ENCODE measurements at places on chromosomes 4 and X. TPM values are rescaled to one million over a fixed set of nuclear protein-coding genes. Genes with fewer than 3 reads are reported as not detected.

GRCh38 chr4:188127214-188127874 is 11.9 kb upstream of the TRIML1 start:
- no peak for DNase-seq

DNA sequence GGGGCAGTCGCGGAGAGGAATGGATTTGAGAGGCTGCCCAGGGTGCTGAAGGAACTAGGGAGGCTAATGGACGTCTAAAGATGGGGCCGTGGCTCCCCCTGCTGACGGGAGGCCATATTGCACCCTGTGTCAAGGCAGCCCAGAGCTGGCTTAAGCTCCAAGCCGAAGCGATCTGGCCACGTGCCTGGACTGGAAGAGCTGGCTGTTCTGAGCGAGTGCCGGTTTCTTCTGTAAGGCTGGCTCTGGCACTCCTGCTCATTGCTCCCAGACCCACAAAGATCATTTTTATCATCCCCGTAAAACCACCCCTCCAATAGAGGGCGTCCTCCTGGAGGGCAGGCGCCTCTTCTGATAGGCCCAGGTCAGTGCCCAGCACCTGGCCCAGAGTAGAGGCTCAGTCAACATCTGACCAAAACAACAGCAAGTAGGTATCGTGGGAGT is 5.6 kb downstream of the PNCK start:
- peak; percentile 41 for DNase-seq

DNA sequence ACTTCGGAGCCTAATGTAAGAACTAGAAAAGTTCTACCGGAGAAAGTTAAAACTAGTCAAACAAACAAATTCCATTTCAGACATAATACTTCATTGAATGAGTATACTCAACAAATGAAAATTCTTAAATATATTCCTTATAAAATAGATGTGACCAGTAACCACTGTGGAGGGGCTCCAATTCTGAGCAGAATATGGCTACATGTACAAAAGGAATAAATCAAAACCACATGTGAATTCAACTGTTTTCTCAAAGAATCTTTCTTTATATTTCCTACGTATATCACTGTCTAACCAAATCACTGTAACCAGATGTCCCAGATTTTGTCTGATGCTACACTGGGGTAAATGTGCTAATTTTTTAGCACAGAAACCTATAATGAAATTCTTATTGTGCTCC is 49.0 kb downstream of the HTN1 start:
- DNase-seq = no peak

- DNase-seq = no peak
Observed at GRCh38 chr4:124449881-124450280, 262.7 kb downstream of the ANKRD50 start.

GRCh38 chrX:111483135-111483534 is 28.3 kb upstream of the SERTM2 start:
- no peak for DNase-seq

DNA sequence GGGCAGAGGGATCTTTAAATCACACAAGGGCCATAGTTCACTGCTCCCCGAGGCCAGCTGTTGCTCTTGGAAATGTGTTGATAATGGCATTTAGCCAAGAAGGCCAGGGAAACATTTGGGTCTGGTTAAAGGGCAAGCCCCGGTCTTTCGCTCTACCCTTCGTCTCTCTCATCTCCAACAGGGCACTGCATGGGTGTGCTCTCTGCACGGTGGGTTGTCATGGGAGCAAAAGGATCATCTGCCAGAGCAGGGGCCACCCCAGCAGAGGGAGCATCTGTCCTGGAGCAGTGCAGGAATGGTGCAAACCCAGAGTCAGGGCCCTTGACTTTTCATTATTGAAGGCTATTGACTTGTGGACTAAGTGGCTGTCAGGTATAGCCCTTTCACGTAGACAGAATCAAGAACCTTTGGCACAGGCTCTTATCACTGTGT is 22.7 kb upstream of the PGRMC2 start:
- DNase-seq = peak; percentile 25

DNA sequence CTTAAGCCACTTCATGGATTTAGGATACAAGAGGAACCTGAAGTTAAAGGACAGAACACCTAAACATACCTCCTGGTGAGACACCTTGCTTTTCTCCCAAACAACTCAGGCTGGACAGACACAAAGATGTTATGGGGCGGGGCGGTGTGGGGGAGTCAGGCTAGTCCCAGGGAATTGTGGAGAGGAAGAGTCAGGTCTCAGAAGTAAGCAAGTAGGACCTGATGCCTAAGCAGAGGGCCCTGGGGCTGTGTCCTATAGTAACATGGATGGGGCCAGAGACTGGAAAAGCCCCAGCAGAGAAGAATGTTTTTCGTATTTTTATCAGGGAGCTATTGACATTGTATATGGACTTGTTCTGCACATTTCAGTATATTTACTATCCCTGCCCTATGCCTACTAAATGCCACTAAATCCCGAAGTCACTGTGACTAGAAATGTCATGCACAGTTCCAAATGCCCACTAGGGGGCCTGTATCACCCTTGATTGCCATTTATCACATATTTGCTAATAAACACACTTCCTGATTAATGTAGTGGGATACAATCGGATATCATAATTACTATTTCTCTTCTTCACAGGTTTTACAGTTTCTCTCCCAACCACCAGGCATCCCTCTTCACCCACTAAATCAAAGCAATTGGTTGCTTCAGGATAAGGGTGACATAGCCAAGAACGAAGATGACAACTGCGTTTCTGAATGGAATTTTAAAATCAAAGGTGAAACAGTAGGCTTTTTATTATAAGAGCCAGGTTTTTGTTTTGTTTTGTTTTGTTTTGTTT is 23.8 kb upstream of the ARHGAP10 start:
- DNase-seq = no peak

DNA sequence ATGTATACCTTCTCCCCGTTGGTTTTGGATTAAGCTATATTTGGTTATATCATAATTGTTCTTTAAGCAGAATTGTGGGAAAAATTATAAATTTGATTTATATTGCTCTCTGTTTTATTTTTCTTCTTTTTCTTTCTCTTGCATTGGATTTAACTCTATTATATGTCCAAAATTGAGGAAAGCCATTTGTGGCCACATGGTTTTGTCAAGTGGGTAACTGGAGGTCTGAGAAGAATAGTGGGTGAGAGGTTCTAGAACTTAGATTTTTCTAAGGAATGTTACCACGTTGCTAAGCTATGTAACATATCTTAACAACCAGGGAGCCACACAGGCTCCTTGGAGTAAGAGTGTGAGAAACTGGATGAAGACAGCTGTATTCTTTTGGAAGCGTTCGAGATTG is at the start of gene C4orf17:
C4orf17 (plus strand) TSS at position 301 of the 400 bp plus-strand sequence. CDS start 2,061 bp downstream, outside the sequence.
- no peak for DNase-seq

- DNase-seq = no peak
Observed at GRCh38 chr4:15162465-15163283, 160.4 kb downstream of the CPEB2 start.

GRCh38 chr4:4857809-4858508 is 1.5 kb upstream of the MSX1 start:
- no peak for DNase-seq

DNA sequence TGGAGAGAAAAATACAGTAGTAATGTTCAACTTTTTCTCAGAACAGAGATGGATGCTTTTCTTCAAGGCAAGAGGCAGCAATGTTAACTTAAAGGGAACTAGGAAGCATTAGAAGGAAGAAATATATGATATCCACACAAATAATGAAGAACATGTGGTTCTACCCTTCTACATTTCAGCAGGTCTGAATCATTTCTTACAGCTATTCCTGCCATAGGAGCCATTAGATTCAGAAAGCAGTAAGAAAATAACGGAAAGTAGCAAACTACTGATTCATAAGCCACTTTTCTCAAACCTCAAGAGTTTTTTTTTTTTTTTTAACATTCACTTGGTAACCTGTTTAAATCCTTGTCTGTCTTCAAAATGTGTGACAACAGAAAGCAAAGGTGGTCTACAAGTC is 1251.6 kb upstream of the AGA start:
- DNase-seq = no peak

GRCh38 chrX:20973038-20973437 is 401.2 kb upstream of the CNKSR2 start:
- DNase-seq = no peak

GRCh38 chrX:78375894-78376293 is 48.5 kb upstream of the CYSLTR1 start:
- no peak for DNase-seq

DNA sequence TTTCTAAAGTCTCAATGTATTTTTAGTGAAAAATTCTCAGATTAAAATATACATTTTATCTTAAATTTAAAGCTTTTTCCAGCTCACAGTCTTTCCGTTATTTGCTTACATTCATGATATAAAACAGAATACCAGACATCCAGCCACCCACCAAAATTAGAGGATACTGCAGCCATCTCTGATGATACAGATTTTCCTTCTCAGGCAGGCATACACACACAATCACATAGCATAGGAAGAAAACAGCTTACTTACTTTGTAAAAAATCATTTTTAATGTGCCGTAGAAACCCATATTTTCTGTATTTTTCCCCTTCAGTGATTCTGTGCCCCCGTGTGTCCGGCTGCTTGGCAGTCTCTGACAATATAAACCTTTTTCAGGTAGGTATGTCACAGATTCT is 183.7 kb downstream of the FBXW7 start:
- no peak for DNase-seq

GRCh38 chr4:181661090-181661489 is 582.1 kb upstream of the TENM3 start:
- no peak for DNase-seq

GRCh38 chrX:65578346-65578745 is 43.8 kb upstream of the LAS1L start:
- DNase-seq = no peak

DNA sequence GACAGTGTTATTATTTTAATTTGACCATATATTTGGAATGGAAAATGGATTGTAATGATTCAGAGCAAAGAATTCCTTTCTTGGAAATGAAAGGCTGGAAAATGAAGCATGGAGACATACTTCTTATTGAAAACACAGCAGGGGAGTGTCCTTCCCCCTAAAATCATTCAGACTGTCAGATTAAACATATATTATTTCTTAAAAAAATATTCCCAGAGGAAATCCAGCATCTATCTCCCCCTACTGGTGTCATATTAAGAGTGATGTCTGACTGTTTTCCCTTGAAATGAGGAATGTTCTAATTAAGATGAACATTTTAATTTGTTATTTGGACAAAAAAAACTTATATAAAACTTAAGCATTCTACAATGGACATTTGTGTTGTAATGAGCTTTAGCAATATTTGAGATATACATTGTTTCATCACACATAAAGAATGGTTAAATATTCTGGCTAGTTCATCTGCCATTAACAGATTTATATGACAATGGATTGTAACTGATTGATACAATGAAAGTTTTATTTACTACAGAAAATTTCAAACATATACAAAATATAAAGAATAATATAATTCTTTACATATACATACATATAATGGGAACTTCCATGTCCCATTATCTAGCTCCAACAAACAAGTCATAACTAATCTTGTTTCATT is 264.6 kb downstream of the SPRY1 start:
- DNase-seq = no peak

DNA sequence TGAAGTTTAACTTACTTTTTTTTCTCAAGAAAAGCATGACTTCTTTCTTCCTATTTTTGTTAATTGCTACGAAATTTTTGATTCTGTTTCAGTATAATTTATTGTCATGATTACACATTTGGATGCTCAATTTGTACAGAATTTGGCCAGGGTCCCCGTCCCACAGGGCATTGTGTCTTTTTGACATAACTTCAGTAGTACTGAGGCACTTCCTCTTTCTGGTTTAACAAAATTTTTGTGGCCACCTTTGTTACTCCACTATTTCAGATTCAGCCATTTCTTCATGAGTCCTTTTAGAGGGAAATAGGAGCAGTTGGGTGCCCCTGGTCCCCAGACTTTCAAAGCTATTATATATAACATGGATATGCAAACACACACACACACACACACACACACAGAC is 1248.7 kb downstream of the PCDH7 start:
- no peak for DNase-seq

DNA sequence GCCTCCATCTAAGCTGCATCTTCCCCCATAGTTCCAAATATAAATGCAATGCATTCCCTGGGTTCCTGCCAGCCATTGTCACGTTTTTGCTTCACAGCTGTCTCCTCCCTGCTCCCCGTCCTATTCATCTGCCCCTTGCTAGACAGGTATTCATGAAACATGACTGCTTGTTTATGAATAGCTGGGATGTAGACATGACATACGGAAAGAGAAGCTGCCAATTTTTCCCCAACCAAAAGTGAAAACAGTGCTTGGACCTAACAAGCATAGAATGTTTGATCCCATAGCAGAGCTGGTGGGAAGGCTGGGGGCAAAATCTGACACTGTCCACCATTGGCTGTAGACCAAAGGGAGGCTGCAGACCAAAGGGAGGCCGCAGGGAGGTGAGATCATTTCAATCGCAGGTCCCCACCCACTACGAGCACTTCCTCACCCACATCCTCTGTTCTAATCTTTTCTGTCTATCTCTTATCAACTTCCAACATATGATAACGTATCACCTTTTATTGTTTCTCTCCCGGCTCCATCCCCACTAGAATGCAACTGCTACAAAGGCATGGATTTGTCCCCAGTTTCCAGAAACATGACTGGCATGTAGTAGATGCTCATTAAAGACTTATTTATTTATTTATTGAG is 8.5 kb upstream of the GYG2 start:
- no peak for DNase-seq

GRCh38 chrX:111411983-111412382 is at the start of gene DCX:
DCX (minus strand) TSS chrX:111412192; CDS start chrX:111410398, 1,794 bp downstream.
- DNase-seq = no peak

GRCh38 chr4:14293582-14293981 is 666.1 kb upstream of the BOD1L1 start:
- DNase-seq = no peak

DNA sequence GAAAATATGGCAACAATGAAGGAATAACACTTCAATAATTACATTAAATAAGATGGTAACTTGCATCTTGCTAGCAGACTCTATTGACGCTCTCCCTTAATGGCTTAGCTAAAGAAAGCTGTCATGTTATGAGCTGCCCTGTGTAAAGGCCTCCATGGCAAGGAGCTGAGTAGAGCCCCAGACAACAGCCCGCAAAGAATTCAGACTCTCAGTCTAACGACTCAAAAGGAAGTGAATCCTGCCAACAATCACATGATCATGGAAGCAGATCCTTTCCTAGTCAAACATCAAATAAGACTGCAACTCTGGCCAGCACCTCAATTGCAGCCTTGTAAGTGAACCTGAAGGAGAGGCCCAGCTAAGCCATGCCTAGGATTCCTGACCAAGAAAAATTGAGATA is 157.6 kb downstream of the MAB21L2 start:
- no peak for DNase-seq

Gene FGG
- total RNA-seq = not detected

Gene TMPRSS11F
- total RNA-seq = not detected

Gene GLRA3
- total RNA-seq = not detected

Gene SLC38A5
- total RNA-seq = 0.69 TPM

Gene TRIM2
- 2.6 TPM for total RNA-seq

Gene GPRASP2
- total RNA-seq = 3.6 TPM

Gene P2RY8
- total RNA-seq = 0.36 TPM
